Stimulated activated CD4-positive, alpha-beta T cell treated with anti-CD3 and anti-CD28 coated beads, Interleukin-15, amount 100 ng/mL, for 1 hour (primary cell): ENCODE measurements at places on chromosomes 5 and 9.

- no peak for DNase-seq
Observed at GRCh38 chr5:80172067-80172695, 83.7 kb downstream of the SERINC5 start.

DNA sequence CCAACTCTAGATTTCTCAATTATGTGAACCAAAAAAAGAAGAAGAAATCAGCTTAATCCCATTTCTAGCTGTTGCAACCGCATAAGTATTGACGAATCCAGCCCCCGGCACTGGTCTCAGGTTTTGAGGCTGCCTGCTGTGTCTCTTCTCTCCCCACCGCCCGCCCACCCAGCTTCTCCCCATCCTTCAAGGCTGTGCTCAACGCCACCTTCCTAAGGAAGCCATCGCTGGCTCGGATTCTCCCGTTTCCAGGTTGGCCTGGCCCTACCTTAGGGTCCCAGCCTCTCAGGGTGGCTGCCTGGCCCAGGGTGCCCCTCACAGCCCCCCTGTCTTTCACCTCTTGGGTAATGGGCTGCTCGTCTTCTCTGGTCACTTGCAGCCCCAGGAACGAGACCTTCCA is 77.8 kb downstream of the HRH2 start:
- DNase-seq = no peak

- no peak for DNase-seq
Observed at GRCh38 chr5:117315170-117315569, 740.5 kb upstream of the SEMA6A start.

DNA sequence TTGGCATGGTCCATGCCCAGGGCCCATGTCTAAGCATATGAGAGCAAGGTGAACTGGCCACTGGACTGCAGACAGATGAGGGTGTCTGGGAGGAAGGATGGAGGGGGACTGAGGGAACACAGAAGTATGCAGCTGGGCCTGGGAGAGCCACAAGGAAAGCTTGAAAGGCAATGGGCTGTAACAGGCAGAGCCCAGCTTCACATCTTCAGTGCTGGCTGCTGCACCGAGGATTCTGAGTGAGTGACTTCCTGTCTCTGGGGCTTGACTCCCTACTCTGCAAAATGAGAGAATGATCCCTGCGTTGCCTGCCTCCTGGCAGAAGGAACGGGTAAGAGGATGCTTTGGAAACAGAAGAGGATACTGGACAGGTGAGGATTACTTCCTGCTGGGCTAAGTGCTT is 29.0 kb downstream of the COL15A1 start:
- no peak for DNase-seq

DNA sequence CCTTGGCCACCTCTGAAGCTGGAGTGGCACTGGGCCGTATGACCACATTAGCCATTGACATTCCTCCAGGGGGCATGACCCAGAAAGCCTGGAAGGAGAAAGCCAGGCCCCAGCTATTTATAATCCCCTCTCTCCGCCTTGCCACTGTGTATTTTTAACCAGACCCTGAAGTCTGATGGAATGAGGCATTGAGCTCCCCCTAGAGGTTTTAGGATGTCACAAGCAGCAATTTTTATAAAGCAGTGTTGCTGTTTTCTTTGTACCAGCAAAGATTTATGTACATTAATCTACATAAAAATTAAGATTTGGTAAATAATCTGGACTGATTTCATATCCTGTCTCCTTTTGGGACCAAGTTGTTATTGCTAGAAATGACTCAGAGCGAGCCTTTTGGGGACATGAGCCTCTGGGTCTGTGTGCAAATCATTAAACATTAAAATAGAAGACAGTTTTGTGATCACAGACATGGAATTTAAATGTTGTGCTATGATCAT is 127.1 kb downstream of the TRIO start:
- no peak for DNase-seq

DNA sequence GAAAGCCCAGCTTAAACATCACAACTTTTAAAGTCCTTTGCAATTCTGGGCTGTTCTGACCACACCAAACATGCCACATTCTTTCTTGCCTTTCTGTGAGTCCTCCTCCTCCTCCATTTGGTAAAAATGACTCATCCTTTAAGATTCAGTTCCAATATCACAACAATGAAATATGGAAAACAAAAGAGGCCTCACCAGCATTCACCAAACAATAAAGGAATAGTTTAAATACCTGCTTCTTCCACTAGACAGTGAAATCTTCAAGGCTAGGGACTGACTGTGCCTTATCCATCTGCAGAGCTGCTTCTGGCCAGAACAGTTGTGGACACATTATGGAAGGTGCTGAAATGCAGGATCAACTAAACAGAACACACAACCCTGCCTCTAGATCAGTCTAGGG is 36.0 kb downstream of the NR6A1 start:
- DNase-seq = no peak

GRCh38 chr9:128103589-128103962 is 24.0 kb downstream of the PTGES2 start:
- no peak for DNase-seq
